PC-3 (cell line): ENCODE measurements at places on chromosomes 1 and 21. TPM values are rescaled to one million over a fixed set of nuclear protein-coding genes. Genes with fewer than 3 reads are reported as not detected.
A peak's percentile ranks its signal among the peaks of the same experiment; 100 is the strongest.

HFM1 gene
- not detected in 2 replicates for total RNA-seq

GRCh38 chr1:56584910-56585528, 5.7 kb upstream of the PLPP3 start:
- DNase-seq = peak; percentile 78

- no peak for DNase-seq
Observed at GRCh38 chr1:9319789-9320519, 27.3 kb downstream of the SPSB1 start.

STUM gene
- 0.40 and 0.58 TPM in 2 replicates for total RNA-seq

- DNase-seq = peak; percentile 89
Observed at GRCh38 chr21:32494934-32495709, 82.6 kb downstream of the EVA1C start.

DNA sequence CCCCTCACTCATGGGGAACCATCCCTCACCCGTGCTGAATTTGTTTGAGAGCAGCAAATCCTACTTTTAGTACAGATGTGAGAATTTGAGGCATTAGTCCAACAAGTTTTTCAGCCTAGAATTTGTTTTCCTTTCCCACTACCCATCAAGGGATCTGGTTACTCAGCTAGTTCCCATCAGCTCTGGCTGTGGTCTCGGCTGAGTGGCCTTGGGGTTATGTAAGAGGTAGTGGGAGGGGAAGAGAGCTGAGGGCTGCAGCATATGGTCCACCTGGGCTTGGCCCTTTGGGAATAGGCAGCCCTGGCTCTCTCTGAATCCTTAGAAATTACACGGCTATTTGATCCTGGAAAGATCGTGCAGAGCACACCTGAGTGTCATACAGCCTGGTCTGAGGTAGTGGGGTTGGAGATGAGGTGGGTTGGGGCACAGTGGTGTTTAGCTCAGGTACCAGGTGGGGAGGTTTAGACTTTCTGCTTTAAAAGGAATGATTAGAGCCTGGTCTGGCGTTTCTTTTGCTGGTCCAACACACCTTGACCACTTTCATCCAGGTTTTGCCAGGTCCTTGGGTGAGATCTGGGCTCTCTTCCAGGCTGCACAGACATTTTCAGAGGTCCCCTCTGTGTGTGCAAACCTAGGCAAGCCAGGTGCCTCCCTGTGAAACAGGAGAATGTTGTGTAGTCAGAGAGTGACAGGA, 4.2 kb downstream of the GSTM4 start:
- no peak for DNase-seq

DNA sequence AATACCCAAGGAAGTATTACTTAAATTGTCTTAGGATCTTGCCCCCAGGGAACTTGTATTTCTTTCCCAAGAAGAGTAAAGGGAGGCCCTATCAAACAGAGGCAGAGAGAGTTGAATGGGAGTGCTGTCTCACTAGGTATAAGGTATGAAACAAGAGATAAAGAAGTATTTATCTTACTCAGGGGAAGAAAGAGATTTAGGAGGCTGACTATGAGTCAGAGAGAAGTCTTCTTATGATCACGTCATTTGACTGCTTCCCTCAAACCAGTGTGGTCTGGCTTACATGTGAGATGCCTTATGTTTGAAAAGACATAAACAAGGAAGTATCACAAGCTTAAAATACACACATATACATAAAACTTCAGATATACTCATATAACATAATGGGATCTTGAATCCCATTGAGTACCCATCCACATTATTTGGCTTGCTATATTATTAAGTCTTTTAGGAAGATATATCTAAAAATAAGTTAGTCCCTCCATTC, 29.6 kb downstream of the DUSP10 start:
- DNase-seq = peak; percentile 71

BARHL2 gene
- total RNA-seq = not detected in 2 replicates

DNA sequence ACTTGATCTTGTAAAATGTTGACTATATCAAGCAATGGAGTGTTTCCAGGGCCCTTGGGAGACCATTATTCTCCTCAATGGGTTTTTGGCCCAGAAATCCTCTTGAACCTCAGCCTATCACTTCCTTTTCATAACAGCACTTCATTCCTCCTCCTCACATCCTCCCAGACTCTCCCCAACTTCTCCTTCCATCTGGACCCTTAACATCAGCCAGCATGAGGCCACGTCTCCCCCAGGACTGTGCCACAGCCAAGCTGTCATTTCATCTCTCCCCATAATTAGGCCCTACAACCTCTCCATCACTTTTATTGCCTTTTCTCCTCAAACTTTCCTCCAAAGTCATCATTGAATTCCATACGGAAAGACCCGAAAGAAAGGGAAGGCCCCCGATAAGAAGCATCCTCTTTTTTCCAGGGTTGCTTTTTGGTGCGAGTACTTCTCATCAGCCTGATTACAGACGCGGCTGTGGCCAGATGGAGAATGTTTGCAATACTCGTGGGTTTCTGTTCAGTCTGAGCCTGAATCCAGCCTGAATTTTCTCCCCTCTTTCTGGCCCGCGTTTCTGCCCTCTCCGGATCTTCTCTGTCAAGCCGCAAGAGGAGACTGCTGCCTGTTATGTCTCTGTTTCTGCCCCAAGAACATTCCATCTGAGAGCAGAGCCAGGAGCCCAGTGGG, 52.7 kb upstream of the SLC25A33 start:
- no peak for DNase-seq

TNFSF4 gene
- total RNA-seq = 0.17 and 0.18 TPM in 2 replicates

DNA sequence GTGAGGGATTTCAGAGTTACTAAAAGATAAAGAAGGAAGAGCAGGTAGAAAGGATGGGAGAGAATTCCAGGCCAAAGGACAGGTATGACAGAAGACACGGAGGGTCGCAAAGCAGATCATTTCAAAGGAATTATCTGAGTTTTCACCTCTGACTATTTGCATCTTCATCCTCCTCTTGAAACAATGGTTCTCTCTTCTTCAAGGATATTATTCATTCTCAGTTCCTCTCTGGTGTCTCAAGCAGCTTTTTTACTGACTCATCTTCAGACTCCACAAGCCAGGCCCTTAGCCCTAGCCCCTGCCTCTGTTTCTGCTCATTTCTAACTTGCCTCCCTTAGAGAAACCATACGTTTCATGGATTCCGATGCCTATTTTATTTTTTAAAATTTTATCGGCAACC, 15.0 kb downstream of the DDX59 start:
- peak; percentile 52 for DNase-seq

PLPPR4 gene
- total RNA-seq = 0.17 and 0.44 TPM in 2 replicates

DNAJC28 gene
- total RNA-seq = 0.29 and 0.44 TPM in 2 replicates

- DNase-seq = no peak
Observed at GRCh38 chr21:45799765-45800338, 156.3 kb downstream of the PCBP3 start.

RAD54L gene
- 26.0 and 29.4 TPM in 2 replicates for total RNA-seq

DNA sequence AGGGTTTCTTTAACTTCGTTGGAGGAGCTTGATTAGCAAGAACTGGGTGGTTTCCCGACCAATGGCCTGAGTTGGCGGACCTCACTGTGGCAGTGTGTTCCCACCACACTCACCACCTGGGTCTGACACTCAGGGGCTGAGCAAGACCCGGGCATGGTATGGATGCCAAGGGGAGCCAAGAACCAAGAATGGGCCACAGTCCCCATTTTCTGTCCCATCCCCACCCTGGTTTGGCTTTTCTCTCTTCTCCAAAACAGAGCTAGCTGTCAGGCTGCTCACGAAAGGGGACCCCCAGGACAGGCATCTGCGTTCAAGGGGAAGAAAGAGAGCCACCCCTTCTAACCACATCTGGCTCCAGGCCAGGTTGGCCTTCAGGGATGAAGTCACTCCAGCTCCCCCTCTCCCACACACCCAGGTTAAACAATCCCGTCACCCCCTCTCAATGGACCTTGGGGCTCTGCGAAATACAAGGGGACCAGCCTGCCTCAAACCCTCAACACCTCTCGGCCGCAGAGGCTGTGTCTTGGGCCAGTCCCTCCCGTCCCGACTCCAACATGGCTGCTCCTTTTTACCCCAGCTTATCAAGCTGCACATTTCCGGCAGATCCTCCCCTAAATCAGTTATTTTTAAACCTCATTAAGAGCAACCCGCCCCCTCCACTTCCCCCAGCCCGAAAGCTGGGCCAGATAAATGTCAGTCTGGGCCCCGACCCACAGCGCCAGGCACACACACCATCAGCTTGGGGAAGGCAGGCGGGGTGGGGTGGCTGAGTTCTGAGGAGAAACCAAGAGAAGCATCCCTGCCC, 3.4 kb downstream of the TAGLN2 start:
- DNase-seq = no peak

CNR2 gene
- total RNA-seq = not detected in 2 replicates

- no peak for DNase-seq
Observed at GRCh38 chr1:925561-926421, 2.1 kb downstream of the SAMD11 start.

SPOCD1 gene
- 4.1 and 5.4 TPM in 2 replicates for total RNA-seq

DNA sequence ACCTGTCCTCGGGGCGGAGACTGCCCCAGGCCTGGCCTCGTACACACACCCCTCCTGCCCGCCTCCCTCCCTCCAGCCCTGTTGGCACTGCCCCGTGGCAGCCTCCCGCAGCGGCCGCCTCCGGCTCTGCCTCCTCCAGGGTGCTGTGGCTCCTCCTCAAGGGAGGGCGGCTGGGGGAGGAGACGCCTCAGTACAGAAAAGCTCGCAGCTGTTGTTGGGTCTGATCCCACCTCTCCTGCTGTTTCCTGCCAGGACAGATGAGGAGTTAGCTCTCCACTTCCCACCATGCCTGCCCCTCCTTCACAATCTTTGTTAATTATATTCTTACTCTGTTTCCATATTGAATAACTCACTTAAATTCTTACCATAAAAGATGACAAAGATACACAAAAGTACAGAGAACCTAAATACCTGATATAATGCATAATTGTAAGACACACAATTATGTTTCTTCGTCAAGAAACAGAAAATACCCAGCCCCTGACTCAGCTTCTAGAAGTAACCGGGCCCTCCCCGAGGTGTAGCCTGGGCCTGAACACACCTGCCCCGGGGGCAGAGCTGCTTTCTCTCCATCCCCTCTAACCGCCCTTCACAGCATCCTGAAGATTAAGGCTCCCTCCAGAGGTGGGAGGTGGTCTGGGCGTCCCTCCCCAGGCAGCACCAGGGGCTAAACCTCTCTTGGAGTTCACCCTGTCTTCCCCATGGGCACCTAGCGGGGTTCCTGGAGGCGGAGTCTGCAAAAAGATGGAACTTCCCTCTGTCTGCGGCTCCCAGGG, 30.6 kb upstream of the COL6A1 start:
- DNase-seq = peak; percentile 76

- no peak for DNase-seq
Observed at GRCh38 chr21:19228226-19228625, 824.6 kb upstream of the TMPRSS15 start.

MYBPH gene
- not detected in 2 replicates for total RNA-seq

DNA sequence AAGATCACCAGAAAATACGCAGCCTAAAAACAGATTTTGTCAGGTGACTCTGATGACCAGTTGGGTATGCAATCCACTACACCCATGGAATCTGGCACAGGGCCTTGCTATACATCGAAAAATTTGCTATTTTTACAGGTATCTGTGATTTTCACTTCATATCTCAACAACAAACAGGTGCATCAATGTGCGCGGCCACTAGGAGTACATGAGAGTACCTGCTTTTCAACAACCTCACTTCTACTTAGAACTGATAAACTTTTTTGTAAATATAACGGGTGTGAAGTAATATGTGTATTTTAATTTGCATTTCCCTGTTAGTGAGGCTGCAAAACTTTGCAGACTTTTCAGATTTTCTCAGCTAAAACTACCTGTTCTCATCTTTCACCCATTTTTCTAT, 80.8 kb downstream of the SLC45A1 start:
- DNase-seq = no peak

DNA sequence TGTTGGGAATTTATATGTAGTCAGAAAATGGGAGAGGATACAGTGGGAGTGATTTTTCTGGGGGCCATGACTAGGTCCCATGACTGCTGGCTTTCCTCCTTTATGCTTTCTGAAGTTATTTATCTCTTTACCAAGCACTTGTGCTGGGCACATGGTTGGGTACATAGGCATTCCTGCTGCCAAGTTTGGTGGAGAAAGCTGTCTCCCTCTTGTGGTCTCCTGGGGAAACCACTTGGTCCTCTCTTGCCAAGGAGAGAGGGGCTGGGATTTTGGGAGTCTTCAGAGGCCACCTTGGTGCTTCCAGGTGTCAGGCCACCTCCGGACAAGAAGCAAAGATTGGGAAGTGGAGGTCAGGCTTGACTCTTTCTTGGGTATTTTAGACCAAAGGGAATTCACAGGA, 120.2 kb upstream of the KCNE2 start:
- peak; percentile 52 for DNase-seq

DNA sequence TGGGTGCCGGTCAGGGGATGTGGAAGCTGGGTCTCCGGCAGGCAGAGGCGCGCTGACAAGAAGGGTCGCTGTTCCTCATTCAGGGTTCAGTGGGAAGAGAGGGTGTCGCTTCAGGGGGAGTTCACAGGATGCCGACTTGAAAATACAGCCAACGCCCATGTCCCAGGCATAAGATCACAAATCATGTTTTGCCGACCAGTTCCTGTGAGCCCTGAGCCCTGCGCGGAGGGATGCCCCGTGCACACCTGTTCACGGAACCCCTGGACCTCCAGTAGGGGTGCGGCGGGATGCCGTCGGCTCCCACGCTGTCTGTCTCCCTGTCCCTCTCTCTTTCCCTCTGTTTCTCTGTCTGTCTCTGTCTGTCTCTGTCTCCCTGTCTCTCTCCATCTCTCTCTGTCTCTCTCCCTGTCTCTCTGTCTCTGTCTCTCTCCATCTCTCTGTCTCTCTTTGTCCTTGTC, 26.8 kb downstream of the TP73 start:
- DNase-seq = no peak

DNA sequence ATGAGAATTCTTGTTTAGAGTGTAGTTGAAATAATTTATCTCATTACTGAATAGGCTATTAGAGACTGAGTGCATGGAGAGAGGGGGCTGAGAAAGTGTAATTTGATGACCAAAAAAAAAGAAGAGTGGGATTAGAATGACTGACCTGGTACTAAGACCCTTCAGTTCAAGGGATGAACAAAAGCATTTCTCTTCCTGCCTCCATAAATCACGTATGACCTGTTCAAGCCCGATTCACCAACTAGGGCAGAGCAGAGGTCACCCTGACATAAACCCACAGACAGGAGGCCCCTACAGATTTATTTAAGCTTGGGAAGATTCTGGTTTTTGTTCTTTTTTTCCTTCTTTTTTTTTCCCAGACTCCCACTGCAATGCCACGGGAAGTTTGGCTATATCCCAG, 123.7 kb upstream of the COP1 start:
- DNase-seq = no peak

DNA sequence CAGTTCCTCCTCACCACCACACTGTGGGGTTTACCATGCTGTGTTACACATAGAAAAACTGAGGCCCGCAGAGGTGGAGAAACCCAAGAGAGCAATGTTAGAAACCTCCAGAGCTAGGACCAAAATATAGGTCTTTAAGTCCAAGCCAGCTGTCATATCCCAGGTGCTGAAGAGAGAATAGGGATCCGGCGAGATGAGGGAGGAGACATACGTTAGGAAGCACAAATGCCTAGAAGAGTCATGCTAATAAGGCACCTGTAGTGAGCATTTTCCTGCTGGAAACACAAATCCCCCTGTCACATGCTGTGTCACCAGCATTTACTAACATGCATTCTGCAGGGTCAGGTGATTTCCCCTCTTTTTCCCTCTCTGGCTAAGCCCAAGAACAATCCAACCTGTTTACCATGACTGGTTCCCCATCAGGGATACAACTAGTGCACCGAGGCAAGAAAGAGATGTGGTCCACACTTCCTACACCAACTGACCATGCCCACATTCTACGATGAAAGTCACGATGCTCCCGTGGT, 168.6 kb upstream of the CAMK1G start:
- DNase-seq = no peak

NPR1 gene
- 0.46 and 0.84 TPM in 2 replicates for total RNA-seq

DMRTA2 gene
- total RNA-seq = not detected in 2 replicates
